ENCODE measurements at places on chromosomes 13 and 19.

DNA sequence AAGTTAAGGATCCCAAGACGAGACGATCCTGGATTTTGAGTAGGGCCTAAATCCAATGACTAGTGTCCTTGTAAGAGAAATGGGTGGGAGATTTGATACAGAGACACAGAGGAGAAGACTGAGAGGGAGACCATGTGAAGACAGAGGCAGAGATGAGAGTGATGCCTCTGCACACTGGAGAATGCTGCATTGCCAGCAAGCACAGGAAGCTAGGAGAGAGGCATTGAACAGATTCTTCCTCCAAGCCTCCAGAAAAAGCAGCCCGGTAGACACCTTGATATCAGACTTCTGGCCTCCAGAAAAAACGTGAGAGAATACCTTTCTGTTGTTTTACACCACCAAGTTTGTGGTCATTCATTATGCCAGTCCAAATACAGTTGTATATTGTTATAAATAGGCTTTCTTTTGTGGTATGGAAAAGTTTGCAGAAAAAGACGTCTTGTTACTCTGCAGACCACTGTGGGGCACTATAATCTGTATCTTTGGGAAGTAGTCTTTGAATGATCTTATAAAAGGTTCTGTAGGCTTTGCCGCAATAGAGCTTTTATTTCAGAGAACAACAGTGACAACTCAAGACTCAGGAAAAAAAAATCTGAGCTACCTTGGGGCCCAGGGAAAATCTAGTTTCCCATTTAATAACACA is 17.9 kb upstream of the RFC3 start:
- DNase-seq: peak; percentile 22

DNA sequence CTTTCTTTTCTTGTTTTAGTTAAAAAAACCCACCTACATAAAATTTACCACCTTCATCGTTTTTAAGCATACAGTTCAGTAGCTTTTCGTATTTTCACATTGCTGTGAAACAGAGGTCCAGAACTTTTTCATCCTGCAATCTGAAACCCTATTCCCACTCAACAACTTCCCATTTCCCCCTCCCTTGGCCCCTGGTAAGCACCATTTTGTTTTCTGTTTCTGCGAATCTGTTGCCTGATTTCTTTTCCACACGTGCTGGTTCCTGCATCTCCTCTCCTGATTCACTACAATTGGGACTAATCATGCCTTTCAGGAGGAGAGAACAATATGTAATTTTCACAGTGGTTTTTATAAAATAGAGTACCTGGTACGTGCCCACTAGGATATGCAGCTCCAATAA is 149.2 kb upstream of the RNF113B start:
- no peak for DNase-seq

- no peak for DNase-seq
Measured at GRCh38 chr13:33307843-33308242, 22.3 kb upstream of the STARD13 start.

- DNase-seq: no peak
Measured at GRCh38 chr13:19567820-19568534, 6.6 kb upstream of the TPTE2 start.

GRCh38 chr13:97205465-97205864 is 16.7 kb upstream of the MBNL2 start:
- DNase-seq: no peak

DNA sequence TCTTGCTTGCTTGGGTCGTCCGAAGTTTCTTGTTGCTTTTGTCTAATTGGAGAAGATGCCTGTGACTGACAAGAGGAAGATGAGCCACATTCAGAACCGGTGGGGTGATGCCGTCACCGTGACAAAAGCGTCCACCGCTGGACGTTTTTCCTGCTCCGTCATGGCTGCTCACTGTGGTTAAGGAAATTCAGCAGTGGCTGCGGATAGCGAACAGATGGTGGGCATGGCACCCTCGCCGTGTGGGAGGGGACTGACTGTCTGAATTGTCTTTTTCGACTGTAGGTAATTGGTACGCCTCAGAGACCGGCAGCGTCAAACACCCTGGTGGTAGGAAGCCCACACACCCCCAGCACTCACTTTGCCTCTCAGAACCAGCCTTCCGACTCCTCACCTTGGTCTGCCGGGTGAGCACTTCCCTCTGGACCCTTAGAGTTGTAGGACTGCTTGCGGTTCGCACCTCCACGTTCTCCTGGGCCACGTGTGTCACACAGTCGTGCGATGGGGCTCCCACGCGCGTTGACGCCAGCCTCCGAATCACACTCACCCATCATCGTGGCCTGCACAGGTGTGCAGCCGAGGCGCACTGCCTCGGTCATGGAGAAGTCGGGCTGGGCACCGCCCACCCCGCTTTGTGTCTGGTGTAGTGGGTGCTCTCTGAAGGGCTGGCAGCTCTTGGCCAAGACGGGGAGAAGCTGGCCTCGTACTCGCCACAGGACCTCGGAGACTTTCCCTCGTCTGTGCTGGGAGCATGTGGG is 26.5 kb downstream of the ATP4B start:
- DNase-seq: no peak

DNA sequence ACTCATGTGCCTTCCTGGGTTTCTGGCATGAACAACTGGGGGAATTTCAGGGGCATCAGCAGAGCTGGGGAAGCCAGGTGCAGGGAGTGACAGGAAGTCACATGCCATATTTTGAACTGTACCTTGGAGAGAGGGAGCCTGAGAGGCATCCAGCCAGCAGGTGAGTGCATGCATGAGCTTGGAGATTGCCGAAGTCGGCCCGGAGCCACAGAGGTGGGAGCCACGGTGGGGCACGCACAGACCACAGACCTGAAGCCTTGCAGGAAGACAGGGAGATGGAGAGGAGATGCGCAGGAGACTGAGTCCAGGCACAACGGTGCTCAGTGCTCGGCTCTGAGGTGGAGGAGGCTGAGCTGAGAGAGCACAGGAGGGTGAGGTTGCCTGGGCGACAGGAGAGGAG is 55.1 kb downstream of the CDADC1 start:
- DNase-seq: no peak

DNA sequence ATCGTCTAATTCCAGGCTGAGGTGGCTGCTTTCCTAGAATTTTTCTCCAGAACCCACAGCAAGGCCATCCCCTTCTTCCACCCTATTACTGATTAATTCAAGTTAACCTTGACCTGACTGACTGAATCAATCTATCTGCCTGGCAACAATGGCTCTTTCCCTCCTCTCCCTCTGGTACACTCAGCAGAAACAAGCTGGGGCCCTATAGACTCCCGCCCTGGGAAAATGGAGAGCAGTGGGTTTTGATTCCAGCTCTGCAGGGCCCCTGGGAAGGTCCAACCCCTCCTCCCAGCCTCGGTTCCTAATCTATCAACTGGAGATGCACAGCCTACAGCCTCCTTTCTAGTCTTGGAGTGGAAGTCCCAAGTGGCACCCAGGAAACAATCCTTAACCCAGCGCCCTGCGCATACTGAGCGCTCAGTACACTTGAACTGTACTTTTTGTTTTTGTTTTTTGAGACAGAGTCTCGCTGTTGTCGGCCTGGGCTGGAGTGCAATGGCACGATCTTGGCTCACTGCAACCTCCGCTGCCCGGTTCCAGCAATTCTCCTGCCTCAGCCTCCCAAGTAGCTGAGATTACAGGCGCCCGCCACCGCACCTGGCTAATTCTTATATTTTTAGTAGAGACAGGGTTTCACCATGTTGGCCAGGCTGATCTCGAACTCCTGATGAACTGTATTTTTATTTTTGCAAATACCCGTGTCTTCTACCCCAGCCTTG is 5.2 kb upstream of the C3 start:
- no peak for DNase-seq

GRCh38 chr13:40692946-40693345 is 26.5 kb upstream of the FOXO1 start:
- no peak for DNase-seq

GRCh38 chr19:48613024-48613851 is 1.6 kb downstream of the FAM83E start:
- no peak for DNase-seq

DNA sequence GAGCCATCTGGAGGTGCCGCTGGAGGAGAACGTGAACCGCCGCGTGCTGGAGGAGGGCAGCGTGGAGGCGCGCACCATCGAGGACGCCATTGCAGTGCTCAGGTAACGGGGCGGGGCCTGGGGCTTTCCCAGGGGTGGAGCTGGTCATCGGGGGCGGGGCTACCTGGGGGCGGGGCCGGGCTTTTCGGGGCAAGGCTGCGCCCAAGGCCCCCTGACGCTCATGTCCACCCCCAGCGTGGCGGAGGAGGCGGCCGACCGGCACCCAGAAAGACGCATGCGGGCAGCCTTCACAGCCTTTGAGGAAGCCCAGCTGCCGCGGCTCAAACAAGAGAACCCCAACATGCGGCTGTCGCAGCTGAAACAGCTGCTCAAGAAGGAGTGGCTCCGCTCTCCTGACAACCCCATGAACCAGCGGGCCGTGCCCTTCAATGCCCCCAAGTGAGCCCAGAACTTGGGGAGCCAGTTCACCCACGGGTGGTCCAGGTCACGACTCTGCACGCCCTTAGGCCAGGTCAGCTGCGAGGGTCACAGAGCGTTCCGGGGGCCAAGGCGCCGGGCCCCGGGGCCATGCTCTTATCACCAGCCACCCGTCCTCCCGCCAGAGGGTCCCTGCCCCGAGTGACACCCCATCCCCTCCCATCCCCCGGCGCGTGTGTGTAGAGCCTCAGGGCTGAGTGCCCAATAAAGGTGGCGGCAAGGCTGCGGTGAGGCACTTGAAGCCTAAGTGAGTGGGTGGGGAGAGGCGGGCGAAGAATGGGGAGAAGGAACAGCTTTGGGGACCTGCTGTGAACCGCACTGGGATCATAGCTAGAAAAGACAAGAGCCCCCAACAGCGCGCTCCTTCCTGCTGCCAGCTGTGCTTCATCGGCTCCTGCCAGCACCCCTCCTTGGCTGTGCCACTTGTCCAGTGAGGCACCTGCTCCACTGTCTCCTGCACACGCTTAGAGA is 10.7 kb downstream of the CCDC124 start:
- peak; percentile 78 for DNase-seq

GRCh38 chr19:33199441-33200265 is 5.5 kb downstream of the LRP3 start:
- no peak for DNase-seq

DNA sequence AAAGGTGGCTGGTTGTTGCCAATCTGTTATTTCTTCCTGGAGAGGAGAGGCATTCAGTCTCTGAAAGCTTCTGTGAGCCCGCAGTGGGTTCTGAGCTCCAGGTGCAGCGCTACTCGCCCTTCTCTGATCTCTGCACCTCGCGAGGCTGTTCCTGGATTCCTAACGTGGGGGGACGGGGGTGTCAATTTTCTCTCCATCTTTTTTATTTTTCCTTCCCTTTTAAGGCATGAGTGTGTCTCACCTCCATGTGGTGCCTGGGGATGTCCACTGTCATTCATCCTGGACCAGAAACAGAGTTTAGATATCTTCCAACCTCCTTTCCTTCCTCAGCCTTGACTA is 626 bp downstream of the ZNF233 start:
- DNase-seq: peak; percentile 39

DNA sequence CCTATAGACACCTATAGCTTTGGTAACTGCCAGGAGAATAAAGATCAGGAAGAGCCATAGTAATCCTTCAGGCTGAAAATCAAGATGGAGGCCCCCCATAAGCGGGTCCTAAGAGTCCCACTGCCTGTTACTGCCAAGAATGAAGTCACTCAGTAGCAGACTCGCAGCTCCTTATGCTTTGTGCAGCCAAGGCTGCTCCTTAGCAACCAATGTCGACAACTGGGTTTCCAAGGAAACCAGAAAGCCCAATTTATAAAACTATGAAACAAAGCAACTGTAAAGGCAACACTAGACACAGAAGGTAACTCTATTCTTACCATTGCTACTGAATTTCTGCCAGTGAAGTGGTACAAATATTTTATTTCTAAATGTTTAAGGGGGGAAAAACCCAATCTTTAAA is 56.5 kb downstream of the DCLK1 start:
- DNase-seq: peak; percentile 16

DNA sequence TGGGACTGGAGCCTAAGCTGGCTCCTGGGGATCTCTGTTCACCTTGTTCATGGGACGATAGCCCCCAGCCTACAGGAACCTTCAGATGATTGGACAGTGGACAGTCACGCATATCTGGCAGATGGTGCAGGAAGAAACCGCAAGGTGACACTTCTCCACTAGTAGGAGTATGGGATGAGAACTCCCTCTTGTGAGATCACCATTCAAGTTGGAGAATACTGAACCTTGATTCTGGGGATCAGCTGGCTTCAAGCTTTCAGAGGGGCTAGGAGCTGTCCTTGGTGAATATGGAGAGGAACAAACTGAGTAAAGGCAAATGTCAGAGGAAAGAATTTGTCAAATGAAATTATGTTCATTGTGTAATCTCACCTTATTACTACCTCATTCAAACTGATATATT is 204.5 kb downstream of the PDS5B start:
- DNase-seq: peak; percentile 17

DNA sequence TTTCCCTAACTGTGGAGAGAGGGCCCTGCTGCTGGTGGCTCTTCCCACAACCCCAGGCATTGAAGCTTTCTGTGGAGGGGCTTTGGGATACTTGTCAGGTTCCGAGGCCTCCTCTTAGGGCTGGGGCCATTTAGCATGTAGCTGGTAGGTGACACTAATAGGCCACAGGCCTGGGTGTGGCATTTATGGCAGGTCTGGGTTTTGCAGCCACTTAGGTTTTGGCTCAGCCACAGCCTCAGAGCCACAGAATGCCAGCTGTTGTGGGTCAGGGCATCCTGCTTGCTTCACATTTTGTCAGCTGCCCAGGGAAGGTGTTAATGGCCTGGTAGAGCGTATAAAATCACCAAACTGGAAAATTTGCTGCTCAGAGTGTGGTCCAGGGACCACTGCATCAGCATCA is 15.7 kb downstream of the FAM124A start:
- no peak for DNase-seq

DNA sequence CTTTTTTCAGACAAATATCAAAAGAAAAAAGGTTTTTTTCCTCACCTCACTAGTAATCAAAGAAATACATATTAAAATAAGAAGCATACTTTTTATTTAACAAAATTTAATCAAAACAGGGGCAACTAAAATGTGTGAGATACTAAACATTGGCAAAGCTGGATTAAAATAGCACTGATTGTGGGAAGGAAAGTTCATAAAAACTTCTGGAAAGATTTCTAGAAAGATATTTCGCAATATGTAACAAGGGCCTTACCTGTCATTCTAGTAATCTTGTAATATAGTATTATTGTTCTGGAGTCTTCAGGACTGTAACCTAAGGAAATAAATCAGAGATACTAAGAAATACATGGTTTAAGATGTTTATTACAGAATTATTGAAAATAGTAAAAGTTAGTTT is 482.5 kb downstream of the SUCLA2 start:
- DNase-seq: no peak

Measured in iPS-NIHi11 (cell line).